Activated T-cell treated with anti-CD3 and anti-CD28 coated beads, Interleukin-2, amount 50 U/mL, for 24 hours (primary cell): ENCODE measurements at places on chromosomes 2 and 18.

DNA sequence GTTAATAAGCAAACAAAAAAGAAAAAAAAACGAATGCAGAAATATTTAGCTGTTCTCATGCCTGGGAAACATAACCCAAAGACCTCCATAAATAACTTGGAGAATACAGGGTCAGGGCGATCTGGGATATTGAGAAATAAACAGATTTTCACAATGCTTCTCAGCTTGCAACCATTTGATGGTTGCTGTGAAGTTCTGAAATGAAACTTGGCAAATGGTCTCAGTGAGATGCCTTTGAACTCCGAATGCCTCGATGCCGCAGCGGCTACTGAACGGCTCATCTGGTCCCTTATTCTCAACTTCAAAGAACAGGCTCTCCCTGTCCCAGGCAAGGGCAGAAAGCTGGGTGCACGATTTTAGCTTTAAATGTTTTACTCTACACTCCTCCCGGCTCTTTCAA is 78.1 kb downstream of the ZNF516 start:
- no peak for DNase-seq

GRCh38 chr2:60581433-60582282 is 28.2 kb upstream of the BCL11A start:
- DNase-seq, result peak; percentile 82

GRCh38 chr2:31238906-31239592 is 5.1 kb downstream of the EHD3 start:
- no peak for DNase-seq

- no peak for DNase-seq
Observed at GRCh38 chr2:105406221-105406620, 7.4 kb upstream of the FHL2 start.

GRCh38 chr18:78160961-78161656 is 818.5 kb upstream of the SALL3 start:
- DNase-seq, result no peak

- DNase-seq, result no peak
Observed at GRCh38 chr2:106758901-106759497, 127.0 kb downstream of the ST6GAL2 start.

GRCh38 chr2:98975611-98976010 is 39.6 kb upstream of the CRACDL start:
- DNase-seq, result no peak

DNA sequence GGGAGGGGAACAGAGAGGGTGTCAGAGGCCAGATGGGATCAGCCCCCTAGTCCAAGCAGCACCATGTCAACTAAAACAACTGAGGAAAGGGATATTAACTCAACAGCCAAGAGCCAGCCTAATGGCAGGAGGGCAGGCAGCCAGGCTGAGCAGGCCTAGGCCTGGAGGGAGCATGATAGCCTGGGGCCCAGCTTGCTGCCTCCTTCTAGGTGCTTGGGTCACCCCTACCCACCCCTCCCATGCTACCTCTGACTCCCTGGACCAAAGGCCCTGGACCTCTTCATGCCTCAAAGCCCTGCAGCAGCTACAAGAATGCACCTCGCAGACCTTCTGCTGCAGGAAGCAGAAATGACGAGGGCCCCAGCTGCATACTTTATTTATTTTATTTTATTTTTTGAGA is 22.1 kb upstream of the TNS1 start:
- DNase-seq, result no peak

GRCh38 chr2:195092341-195092740 is 564.7 kb upstream of the SLC39A10 start:
- no peak for DNase-seq

DNA sequence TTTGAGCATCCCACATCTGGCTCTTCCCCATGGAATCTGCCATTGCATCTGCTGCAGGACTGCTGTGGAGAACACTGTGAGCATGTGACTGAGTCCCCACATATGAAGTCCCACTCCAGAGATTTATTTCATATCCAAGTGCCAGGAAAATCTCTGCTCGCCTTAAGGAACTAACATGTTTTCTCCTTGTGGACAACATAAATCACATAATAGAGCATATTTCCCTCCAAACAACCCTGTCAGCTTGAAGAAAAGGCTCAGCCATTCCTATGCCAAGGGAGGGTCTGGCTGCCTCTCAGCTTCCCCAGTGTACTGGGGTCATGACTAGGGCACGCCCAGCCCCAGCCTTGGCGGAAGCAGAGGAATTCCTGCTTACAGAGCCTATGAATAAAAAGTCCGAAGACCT is 193.7 kb downstream of the DNER start:
- no peak for DNase-seq

DNA sequence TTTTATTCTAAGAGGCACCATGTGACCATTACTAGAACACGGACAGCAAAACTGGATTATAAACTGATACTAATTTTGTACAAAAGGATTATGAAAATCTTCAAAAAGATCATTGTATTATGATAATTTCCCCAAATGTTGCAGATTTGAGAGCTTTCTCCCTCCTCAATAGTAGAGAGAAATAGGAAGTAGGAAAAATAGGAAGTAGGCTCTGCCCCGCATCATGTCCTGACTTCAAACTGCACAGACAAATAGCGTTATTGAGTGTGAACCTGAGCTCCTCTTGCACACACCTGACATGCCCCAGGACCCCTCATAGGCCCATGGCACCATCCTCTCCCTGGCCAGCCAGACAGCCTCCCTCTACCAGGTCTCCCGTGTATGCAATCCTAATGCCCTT is 25.4 kb downstream of the CHRNA1 start:
- DNase-seq, result no peak

DNA sequence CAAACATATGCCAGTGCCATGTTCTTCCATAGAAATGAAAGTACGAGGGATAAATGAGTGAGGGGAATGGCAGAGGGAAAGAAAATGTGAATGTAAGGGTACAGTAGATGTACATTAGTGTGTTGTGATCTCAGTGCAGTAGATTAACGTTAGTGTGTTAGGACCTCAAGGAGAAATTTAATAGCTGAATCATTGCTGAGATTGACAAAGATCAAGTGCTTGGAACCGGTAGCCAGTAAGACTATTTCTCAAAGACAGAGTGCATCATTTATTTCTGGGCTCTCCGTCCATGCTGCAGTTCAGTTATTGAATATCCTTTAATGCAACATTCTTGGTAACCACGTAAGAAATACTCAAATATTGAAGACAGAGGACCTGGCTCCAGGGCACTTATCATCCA is 246.0 kb downstream of the PTPRM start:
- no peak for DNase-seq

DNA sequence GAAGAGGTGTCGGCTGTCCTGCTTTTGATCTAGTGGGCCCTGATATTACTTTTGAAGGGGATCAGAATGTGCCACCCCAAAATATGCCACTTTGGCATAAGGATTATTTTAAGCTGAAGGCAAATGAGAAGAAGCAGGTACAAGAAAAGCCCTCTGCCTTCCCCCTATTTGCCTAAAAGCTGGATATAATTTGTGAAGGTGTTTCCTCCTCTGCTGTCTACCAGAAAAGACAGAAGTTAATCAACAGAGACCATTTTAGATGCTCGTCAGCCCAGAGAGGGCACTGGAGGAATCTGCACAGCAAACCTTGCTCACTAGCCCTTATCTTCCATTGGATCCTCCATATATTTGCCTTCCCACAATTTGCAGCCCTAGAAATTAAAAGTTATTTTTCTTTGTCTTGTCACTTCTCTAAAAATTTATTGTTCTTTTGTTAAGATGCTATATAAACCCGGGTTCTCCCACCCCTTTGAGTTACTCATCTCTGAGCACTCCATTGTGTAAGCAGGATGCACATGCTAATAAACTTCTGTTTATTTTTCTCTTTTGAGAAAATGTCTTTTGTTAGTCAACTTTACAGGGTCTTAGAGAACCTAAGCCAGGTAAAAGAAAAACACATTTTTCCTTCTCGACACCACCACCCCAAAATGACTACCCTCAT is 163.2 kb upstream of the SLC1A4 start:
- DNase-seq, result no peak

DNA sequence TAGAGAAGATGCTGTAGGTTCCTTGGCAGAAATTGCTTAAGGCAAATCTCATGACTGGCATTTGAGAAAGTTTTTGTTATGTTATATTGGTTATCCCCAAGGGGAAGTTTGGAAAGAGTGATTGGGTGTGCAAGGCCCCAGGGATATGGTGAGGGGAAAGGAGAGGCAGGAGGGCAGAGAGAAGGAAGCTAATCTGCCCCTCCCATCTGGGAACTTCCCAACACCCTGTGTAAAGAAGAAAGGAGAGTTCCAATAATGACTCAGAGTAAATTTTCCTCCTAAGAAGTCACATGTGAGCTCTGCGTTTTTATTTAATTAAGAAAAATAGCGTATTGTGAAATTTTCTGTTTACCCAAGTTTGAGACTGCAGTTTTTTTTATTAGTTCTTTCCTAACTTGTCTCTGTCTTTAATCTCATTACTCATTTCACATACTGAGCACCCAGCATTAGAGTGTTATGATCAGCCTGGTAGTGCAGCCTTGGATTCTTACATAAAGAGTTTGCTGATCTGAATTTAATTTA is 3.1 kb upstream of the KYNU start:
- no peak for DNase-seq

DNA sequence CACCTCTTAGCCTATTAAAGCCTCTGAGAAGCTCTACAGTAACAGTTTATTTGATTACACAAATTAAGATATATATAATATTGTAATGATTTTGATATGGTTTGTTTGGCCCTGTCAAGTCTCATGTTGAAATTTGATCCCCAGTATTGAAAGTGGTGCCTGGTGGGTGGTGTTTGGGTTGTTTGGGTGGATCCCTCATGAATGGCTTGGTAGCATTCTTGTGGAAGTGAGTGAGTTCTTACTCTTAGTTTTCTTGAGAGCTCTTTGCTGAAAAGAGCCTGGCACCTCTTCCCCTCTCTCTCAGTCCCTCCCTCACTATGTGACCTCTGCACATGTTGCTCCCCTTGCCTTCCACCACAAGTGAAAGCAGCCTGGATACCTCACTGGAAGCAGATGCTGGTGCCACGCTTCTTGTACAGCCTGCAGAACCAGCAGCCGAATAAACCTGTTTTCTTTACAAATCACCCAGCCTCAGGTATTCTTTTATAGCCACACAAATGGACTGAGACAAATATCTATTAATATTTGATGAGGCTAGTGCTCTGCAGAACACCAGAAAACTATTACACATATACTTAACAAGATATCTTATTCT is 52.8 kb downstream of the SLC4A10 start:
- DNase-seq, result no peak

DNA sequence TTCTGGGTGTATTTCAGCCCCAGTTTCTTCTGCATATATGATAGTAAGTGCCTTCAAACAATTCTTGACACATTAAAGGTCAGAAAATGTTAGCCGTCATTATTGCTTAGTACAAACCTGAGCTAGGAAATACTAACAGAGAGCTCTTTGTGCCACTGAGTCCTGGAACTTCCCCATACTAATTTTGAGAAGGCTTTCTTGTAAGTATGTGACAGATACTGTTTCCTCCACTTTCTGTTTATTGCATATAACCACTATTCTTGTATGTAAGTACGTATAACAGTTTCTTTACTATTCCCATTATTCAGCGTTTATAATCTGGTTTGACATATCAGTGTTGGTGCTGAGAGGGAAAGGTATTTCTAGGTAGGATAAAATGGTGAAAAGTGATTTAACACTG is 9.8 kb downstream of the PPP1CB start:
- no peak for DNase-seq

GRCh38 chr2:33321236-33321771 is 155.1 kb upstream of the RASGRP3 start:
- peak; percentile 35 for DNase-seq

DNA sequence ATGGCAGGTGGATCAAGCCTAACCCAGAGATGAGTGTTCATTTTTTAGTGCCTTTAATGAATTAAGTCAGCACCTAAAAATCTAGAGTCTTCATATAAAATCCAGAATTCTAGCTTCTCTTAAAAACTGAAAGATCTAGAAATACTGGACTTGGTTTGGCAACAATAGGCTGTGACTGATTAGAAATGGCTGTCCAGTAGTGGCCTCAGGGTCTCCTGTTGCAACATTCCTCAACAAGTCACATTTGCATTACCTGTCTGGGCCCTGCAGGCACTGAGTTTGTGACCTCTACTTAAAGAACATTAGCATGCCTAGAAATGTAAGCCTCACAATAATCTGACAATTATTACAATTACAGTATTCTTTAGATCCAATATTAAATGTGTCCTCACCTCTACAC is 33.1 kb downstream of the MBD2 start:
- DNase-seq, result no peak

DNA sequence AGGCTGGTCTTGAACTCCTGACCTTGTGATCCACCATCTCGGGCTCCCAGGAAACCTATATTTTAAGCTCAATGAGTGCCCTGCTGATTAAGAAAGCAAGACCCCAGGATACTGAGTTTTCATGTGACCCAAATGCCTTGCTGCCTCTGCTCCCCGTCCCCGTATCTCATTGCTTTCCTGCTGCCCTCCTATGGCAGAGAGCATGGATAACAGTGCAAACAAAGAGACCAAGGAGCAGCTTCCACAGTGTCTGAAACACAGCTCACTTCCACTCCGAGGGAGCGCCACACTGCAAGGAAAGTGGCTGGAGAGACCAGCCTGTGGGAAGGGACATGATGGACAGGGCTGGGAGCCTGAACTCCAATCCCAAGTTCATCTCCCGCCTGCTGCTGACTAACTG is 246.8 kb downstream of the TMEM182 start:
- DNase-seq, result no peak

DNA sequence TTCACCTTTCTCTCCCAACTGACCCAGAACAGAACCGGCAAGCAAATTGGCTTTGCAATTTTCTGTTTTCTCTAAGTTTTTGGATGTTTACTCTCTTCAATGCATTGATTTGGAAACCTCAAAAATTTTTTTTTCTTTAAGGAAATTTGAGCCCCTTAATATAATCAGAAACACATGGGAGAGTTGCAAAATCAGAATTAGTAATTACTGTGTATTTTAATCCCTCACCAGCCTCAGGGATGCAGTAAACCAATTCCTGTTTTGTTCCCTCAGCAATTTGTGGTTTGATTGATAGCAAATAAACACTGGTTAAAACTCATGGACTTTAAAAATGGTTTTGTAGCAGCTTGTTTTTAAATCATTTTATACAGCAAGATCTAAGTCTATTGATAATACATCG is 281.5 kb downstream of the NEDD4L start:
- DNase-seq, result no peak

- DNase-seq, result no peak
Observed at GRCh38 chr2:29702276-29702675, 219.1 kb downstream of the ALK start.

- peak; percentile 57 for DNase-seq
Observed at GRCh38 chr18:24726727-24727492, 266.5 kb downstream of the HRH4 start.

DNA sequence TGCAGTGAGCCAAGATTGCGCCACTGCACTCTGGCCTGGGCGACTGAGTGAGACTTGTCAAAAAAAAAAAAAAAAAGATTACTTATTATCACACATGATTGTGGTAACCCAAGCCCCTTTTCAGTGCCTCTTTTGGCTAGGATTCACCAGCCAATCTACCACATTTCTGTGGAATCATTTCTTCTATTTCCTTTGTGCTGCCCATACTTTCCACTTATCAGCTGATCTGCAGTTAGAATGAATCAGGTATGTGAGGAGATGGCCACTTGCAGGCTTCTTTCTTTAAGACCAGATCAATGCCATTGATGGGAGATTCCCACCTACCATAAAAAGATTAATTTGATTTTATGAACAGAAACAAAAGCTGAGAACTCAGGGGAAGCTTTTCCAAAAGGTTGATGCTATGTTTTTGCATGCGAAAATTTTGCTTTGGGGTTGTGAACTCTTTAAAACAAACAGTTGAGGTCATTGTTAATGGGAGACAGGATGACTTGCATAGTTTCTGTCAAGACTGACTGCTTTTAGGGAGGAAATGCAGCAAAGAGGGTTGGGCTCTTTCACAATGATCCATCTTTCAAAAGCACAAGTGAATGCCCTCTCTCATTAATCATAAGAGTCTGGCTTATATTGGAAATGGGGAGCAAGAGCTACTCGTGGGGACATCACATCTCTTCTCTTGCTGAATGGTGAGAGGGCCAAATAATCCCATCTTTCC is 66.9 kb upstream of the CYP26B1 start:
- DNase-seq, result no peak
